CD4-positive, alpha-beta memory T cell (primary cell): ENCODE measurements at places on chromosomes 5 and 9.

DNA sequence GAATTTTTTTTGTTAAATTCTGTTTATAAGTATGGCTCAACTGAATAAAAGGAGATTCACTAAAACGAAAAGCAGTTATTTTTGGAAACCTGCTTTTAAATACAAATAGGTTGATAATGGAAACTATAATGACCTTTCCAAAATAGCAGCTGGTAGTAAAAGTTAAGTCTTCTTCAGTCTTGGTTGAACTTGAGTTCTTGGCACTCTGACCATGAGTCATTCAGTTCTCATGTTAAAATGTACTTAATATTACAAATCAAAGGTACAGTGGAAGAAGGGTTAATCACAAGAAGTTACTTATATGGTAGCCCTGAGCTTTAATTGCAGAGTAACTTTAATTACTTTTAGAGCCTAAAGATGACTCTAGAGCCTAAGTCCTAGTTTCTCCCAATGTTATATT, 62.1 kb downstream of the KLF9 start:
- DNase-seq = no peak

- no peak for DNase-seq
Observed at GRCh38 chr9:86547571-86547970, 193.4 kb upstream of the TUT7 start.

DNA sequence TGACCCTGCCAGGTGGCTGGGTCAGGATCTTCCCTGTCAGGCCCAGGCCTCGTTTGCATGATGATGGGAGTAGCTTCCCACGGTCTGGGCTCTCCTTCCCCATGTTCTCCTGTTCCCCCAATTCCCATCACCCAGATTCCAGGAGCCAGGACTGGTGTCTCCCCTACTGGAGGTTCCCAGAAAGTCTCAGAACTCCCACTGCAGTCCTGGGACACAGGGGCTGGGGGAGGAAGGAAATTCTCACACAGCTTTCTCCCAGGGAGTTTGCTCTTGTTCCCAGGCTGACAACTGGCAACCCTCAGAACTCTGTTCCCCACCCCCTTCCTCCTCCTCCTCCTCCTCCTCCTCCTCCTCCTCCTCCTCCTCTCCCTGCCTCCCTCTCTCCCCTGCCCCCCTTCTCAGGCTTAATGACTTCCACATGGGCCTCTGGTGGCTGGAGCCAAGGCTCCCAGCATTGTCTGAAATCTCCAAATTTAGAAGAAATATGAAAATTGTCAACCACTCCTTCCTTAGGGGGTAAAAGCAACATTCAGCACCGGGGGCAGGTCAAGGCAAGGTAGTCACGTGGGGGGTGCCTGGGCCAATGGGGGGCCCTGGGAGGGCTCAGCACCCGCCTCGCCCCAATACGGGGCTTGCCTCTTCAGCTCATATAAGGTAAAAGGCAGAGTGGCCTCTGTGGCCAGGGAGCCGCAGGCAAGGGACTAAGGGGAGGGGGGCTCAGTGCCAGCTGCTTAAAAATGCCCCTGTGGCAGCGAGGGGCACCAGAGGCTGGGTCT, 27.3 kb upstream of the IL17B start:
- no peak for DNase-seq

- DNase-seq = no peak
Observed at GRCh38 chr5:491119-491855, 33.0 kb downstream of the SLC9A3 start.

- no peak for DNase-seq
Observed at GRCh38 chr5:67026278-67026677, 170.3 kb downstream of the CD180 start.

DNA sequence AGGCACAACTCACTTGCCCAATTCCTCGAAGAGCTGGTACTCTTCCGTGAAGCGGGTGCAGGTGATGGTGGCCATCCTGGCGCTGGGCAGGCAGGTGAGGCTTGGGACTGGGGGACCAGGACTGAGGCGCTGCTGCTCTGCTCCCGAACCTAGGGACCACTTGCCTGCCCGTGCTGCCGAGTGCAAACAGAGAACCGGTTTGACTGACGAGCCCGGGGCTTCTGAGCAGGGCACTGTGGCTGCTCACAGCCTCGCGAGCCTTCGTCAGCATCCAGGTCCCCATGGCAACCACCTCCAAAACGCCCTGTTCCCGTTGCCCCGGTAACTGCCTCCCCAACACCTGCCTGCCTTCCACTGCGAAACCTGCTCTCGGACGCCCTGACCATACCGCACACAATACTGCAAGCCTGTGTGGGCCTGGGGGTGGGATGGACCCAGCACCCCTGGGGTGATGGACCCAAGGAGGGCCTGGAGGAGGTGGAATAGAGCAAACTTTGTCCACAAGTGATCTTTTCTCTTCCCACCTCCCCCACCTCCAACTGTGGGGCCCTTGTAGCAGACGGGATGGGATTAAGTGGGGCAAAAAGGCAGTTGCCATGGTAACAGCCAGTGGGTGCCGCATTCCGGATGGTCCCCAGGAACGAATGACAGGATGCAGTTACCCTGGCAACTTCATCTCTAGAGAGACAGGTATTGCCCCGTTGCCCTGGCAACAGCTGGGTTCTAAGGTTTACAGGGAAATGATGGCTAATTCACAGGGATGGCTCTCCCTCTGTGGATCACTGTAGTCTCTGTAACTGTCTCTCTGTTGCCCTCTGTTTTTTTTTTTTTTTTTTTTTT, at the start of gene CAMK2A:
CAMK2A (minus strand) TSS at position 223 of the 840 bp plus-strand sequence; CDS start at position 75, 148 bp downstream.
- no peak for DNase-seq

- DNase-seq = no peak
Observed at GRCh38 chr5:33745101-33745770, 146.6 kb downstream of the ADAMTS12 start.

GRCh38 chr9:93908591-93909241, 46.4 kb downstream of the BARX1 start:
- no peak for DNase-seq

DNA sequence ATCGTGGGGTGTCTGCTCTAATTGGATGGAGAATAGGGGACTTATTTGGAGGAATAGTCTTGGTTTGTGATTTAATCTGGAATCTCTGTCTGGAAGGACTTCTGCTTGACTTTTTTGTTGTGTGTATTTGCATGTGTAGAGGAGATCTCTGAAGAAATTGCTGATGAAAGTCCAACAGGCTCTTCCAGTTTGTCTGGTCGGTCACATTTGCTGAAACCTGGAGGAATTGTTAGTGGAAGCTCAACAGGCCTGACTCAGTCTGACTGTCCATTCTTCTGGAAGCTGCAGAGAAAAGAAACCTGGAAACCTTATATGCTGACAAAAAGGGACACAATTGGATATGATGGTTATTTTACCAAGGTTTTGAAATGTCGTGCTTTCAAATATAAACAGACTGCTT, 33.4 kb upstream of the TENT2 start:
- DNase-seq = no peak

- DNase-seq = no peak
Observed at GRCh38 chr9:100428871-100429654, 2.1 kb downstream of the MSANTD3 start.

- no peak for DNase-seq
Observed at GRCh38 chr9:128550226-128550625, 2.2 kb upstream of the SPTAN1 start.

DNA sequence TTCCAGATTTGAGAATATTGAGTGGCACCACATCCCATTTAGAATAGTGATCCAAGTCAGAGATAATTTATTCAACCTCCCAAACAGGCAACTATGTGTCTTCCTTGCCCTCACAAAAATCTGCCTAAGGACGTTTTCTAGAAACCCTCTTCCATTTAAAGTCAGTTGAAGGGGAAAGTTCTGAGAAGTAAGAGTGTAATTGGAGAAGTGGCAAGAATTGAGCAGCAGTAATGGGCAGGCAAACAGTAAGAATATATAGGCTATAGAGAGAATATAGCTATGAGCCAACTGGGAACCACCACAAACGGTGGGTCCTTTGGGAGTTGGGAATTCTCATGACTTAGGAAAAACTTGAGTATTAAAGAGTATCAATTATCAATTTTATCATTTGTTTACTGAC, 31.1 kb upstream of the CETN3 start:
- DNase-seq = no peak

DNA sequence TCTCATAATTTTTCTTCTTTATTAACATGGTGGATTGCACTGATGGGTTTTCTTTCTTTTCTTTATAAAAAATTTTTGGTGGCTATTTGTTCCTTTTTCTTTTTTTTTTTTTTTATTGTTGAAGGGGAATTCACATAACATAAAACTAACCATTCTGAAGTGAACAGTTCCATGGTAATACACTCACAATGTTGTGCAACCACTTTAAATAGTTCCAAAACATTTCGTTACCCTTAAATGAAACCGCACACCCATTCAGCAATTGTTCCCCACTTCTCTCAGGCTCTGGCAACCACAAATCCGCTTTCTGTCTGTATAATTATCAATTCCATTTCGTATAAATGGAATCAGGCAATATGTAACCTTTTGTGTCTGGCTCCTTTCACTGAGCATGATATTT, 11.7 kb upstream of the SETX start:
- no peak for DNase-seq

DNA sequence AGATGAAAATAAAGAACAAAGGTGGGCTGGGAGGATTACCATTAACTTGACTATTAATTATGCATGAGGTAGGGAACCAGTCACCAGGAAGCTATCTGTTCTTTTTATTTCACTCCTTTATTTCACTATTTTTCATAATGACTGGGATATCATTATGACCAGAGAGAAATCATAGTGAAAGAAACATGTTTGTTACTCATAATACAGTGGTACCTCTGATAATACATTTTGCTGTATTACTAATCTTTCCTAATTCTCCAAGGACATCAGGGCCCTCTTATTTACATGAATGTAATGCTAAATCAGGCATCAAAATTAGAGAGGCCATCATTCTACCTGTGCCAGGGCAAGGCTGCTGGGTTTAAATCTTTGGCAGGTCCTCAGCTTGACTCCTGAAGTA, 253.7 kb downstream of the NR3C1 start:
- DNase-seq = no peak

- no peak for DNase-seq
Observed at GRCh38 chr9:10438955-10439354, 173.8 kb downstream of the PTPRD start.

DNA sequence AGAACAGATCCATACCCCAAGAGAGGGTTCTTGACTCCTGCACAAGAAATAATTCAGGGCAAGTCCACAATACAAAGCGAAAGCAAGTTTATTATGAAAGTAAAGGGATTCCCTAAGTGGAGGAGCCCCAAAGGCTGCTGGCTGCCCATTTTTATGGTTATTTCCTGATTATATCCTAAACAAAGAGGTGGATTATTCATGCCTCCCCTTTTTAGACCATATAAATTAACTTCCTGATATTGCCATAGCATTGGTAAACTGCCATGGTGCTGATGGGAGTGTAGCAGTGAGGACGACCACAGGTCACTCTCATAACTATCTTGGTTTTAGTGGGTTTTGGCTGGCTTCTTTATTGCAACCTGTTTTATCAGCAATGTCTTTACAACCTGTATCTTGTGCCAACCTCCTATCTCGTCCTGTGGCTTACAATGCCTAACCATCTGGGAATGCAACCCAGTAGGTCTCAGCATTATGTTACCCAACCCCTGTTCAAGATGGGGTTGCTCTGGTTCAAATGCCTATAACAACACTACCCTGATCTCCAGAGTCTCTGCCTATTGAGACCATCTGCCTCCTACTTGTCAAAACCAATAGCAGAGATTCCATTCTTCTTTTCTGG, 154.4 kb upstream of the GRAMD2B start:
- DNase-seq = no peak

GRCh38 chr5:1915316-1915715, 32.6 kb upstream of the IRX4 start:
- no peak for DNase-seq

DNA sequence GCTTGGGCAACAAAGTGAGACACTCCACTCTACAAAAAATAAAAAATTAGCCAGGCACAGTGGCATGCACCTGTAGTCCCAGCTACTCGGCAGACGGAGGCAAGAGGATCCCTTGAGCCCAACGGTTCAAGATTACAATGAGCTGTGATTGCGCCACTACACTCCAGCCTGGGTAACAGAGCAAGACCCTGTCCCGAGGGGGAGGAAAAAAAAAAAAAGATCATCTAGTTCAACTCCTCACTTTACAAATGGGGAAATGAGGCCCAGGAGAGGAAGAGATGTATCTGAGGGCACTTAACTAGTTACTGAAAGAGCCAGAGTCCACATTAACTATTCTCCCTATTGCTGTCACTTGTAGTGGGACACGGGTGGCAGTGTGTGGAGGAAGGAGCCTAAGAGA, 13.8 kb downstream of the PDCL start:
- DNase-seq = no peak

DNA sequence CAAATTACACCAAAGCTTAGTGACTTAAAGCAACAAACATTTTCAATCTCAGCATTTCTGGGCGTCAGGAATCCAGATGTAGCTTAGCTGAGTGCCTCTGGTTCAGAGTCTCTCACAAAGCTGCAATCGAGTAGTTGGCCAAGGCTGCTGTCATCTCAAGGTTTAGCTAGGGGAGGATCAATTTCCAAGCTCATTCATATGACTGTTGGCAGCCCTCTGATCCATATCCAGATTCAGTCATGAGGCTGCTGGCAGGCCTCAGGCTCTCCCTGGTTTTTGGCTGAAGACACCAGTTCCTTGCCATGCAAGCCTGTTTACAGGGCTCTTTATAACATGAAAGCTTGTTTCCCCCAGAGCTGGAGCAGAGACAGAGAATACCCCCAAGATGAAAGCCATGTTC, 419.5 kb upstream of the TLE4 start:
- DNase-seq = no peak

- DNase-seq = no peak
Observed at GRCh38 chr9:69798744-69799143, 21.9 kb upstream of the CFAP95 start.

DNA sequence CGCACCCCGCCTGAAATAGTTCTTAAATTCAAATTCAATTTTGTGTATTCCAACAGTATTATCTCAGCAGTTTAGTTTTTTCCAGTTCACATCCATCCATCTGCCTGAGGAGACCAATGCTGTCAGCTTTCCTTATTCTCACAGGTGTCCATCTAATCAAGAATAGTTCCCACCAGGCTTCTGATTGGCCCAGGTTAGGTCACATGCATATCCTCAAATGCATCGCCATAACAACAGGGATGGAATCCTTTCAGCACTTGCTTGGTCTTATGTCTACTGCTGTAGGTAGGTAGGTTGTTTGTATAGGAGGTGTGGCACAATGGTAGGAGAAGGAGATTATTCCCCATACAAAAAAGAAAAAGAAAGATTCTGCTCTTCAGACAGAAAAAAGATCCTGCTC, 91.2 kb downstream of the UBE2R2 start:
- DNase-seq = no peak

DNA sequence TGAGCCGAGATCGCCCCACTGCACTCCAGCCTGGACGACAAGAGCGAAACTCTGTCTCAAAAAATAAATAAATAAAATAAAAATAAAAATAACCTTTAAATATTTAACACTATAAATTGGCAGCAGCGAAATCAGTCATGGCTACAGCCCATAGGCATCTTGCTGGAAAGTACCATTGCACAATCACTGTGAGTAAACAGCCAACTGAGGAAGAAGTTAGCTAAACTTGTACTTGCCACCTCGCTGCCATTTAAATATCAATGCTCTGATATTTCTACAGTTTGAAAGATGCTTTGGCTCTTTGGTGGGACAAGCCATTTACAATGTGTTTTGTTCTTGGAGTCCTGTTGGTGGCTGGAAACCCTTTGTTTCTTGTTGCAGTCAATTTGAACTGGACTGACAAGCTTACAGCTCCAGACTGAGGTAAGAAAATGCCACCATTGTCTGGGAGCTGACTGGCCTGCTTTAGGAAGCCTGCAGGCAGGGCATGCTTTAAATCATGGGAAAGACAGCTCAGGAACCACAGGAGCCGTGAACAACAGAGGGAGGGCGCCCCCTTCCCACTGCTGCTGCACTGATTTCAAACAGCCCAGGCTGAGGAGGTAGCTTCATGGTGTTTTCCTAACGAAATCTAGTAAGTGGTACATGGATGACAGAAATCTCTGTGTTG, 322.8 kb upstream of the RFX3 start:
- DNase-seq = no peak

GRCh38 chr5:88677943-88678769, 204.8 kb downstream of the MEF2C start:
- DNase-seq = no peak
